ENCODE measurements at places on chromosomes 11 and 22. TPM values are rescaled to one million over a fixed set of nuclear protein-coding genes. Genes with fewer than 3 reads are reported as not detected.
A peak's percentile ranks its signal among the peaks of the same experiment; 100 is the strongest.

Gene CDCA5
- 17.3 TPM for total RNA-seq

Gene LDLRAD3
- 39.2 TPM for total RNA-seq

Gene OLFML1
- total RNA-seq, result not detected

Gene RAG2
- total RNA-seq, result not detected

Gene PRODH
- 8.4 TPM for total RNA-seq

- peaks cover 81% of the 10 kb centered on the region for H3K27me3 ChIP-seq
- H3K4me3 ChIP-seq, result no peak overlapping the region
- H3K4me1 ChIP-seq, result no peaks in the 10 kb centered on the region
- no peaks in the 10 kb centered on the region for H3K36me3 ChIP-seq
These were observed 403.6 kb downstream of the NXPE2 start for GRCh38 chr11:115081972-115082371.

- no peak overlapping the region for H3K4me3 ChIP-seq
- H3K36me3 ChIP-seq, result no peaks in the 10 kb centered on the region
- no peaks in the 10 kb centered on the region for H3K27me3 ChIP-seq
- peak overlapping the region; percentile 3 for H3K27ac ChIP-seq
These were observed 21.6 kb upstream of the PEX26 start for GRCh38 chr22:18056161-18056666.

DNA sequence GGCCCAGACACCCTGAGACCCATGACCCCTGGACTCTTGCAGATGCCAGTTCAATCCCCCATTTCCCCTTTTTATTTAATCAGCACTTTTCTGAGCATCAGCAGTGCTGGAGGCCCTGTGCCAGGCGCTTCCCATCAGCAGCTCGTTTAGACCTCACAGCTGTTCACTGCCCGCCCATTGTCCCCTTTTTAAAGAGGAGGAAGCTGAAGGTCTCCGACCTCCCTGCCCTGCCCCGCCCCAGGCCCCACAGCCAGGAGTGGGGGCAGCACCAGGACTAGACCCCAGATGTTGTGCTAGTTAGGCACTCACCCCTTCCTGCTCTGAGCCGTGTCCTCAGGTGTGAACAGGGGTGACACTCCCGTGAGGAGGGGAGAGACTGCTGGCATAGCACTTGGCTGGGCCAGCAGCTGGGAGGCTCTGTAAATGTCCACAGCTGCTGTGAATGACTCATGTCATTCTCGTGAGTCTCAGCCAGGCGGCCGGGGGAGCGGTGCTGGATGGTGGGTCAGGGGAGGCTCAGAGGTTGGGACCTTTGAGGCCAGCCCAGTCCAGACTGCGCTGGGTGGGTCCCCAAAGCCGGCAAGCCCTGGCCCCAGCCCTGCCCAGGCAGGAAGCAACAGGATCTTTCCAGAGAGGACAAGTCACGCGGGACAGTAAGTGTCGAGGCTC, 19.9 kb downstream of the EMID1 start:
- no peaks in the 10 kb centered on the region for H3K4me1 ChIP-seq
- peaks cover 7% of the 10 kb centered on the region for H3K36me3 ChIP-seq
- no peak overlapping the region for H3K4me3 ChIP-seq
- no peak overlapping the region for H3K27ac ChIP-seq
- DNase-seq, result peak; percentile 21

DNA sequence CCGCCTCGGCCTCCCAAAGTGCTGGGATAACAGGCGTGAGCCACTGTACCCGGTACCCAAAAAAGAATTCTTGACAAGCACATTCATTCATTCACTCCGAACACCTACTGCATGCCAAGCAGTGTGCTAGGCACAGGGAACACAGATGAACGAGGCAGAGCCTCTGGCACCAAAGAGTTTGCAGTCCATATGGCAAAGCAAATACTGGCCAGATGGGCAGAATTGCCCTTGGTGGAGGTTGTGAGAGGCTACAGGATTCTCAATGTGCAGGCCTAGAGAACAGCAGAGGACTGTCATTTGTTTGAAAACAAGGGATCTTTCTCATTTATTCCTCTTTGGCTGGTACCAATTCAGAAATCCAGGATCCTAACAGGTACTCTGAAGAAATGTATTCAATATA, 27.5 kb upstream of the MTCH2 start:
- no peak for DNase-seq
- no peaks in the 10 kb centered on the region for H3K36me3 ChIP-seq
- no peaks in the 10 kb centered on the region for H3K4me1 ChIP-seq
- no peaks in the 10 kb centered on the region for H3K27me3 ChIP-seq

DNA sequence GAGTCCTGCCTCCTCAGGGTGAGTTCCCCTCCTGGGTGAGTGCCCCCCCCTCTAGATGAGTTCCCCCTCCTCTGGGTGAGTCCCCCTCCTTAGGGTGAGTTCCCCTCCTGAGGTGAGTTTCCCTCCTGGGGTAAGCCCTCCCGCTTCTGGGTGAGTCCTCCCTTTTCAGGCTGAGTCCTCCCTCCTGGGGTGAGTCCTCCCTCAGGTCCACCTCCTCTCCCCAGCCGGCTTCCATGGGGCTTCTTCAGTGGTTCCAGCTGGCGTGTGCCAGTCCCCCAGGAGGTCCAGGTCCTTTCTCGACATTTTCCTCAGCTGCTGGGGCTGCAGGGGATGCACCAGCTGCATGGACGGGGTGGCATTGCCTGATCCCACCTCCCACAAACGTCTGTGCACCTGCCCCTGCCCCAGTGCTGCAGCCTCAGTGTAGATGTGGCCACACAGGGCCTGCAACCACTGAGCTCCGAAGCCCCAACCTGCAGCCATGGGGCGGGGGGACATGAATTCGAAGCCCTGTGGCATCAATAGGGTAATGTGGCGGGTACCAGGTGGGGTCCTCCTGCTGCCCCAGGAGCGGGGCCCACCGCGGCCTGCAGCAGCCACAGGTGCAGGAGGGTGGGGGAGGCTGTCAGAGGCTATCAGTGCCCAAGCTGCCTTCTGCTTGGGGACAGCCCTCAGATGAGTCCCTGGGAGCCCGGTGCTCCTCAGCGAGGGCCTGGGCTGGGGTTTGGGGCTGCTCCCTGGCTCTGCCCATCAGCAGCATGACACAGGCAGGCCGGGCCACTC, 101.3 kb upstream of the FGF3 start:
- no peak for DNase-seq
- H3K4me3 ChIP-seq, result no peak overlapping the region

DNA sequence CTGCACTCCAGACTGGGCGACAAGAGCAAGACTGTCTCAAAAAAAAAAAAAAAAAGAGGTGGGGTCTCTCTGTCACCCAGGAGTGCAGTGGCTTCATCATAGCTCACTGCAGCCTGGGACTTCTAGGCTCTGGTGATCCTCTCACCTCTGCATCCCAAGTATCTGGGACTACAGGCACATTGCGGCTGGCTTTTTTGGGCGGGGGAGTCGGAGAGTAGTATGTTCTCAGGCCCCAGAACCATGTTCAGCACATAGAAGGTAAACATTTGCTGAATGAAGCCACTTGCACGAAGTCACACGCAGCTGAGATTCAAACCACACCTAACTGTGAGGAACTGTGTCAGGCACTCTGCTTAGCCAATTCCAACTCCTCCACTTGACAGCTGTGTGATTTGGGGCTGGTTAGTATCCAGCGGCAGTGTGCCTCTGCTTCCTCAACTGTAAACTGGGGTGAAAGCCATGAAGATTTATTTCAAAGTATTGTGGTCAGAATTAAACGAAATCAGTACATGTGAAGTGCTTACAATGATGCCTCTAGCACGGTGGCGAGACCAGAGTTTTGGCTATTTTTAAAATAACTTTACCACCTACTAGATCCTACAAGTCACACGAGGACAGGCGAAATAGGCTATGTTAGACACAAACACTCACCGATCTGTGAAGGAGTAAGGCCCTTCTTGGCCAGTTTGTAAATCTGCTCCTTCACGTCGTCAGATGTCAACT, 789 bp downstream of the RPS13 start:
- DNase-seq, result no peak
- H3K27me3 ChIP-seq, result no peaks in the 10 kb centered on the region
- H3K4me1 ChIP-seq, result peaks cover 27% of the 10 kb centered on the region
- H3K4me3 ChIP-seq, result peak overlapping the region; percentile 93
- peaks cover 63% of the 10 kb centered on the region for H3K36me3 ChIP-seq
- H3K27ac ChIP-seq, result peak overlapping the region; percentile 99

DNA sequence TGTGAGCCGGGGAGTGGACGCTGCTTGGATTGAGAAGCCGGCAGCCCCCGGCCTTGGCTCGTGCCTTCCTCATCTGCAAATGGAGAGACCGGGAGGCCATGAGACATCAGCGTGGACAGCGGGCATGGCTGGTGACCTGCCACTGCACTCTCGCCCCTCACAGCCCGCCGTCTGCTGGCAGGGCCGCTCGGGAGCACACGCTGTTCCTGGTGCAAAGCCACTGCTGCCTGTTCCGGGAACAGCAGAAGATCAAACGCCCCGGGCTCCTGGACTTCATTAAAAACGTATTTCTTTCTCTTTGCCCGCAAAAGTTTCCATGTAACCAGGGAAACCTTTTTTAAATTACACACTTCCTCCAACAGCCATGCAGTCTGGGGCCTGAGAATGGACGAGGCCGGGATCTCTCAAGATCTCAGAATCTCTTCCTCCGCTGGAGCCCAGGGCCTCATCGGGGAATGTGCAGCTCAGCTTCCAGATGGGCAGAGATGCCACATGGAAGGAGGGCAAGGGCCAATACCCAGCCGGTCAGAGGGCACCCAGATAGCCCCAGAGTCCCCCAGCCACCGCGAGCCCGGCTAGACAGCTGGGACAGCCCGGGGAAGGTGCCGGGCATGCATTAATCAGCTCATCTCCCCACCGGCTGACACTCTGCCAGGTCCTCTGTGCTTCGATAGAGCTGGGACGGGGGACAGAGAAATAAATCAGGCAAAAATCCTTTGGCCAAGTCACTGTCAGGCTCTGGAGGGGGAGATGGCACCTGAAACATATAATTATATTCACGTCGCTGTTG, 62.8 kb upstream of the PRR5 start:
- H3K4me3 ChIP-seq, result no peak overlapping the region
- no peaks in the 10 kb centered on the region for H3K36me3 ChIP-seq

DNA sequence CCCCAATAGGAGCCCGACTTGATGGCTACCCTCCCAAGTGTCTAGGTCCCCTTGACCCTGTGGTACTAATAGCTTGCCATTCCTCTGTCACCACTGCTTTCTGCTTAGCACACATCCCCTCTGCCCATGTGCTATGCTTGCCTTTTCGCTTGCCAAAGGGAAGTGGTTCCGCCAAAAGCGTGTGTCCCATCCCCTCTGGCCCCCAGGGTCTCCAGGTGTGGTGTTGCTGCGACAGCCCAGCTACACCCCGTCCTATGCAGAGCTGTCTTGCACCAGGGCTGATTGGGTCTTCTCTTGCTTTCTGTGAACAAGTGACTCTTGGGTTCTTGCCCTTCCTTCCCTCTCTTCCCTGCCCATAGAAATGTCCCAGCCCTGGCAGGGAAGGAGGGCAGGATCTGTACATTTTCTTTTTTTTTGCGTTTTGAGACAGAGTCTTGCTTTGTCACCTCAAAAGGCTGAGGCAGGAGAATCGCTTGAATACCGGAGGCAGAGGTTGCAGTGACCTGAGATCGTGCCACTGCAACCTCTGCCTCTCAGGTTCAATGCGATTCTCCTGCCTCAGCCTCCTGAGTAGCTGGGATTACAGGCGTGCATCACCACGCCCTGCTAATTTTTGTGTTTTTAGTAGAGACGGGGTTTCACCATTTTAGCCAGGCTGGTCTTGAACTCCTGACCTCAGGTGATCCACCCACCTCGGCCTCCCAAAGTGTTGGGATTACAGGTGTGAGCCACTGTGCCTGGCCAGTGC, 3.9 kb downstream of the TANGO2 start:
- H3K36me3 ChIP-seq, result peaks cover 12% of the 10 kb centered on the region
- peaks cover 15% of the 10 kb centered on the region for H3K4me1 ChIP-seq
- H3K27ac ChIP-seq, result no peak overlapping the region

DNA sequence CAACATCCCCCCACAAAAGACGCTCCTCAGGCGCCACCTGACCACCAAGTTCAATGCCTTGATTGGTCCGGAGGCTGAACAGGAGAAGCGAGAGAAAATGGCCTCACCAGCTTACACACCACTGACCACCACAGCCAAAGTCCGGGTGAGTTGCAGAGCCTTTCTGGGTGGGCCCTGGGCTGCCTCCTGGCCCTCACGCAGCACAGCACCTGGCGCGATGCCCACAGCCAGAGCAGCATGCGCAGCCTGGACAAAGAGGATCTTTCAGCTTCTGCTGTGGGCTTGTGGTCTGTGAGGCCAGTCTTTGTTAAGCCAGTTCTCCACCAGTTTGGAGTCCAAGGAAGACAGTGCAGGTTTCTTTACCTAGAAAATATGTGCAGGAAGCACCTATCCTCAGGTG, 21.6 kb downstream of the CYB5R2 start:
- no peak for DNase-seq
- no peak overlapping the region for H3K4me3 ChIP-seq
- H3K36me3 ChIP-seq, result peaks cover 15% of the 10 kb centered on the region
- H3K27me3 ChIP-seq, result no peaks in the 10 kb centered on the region

DNA sequence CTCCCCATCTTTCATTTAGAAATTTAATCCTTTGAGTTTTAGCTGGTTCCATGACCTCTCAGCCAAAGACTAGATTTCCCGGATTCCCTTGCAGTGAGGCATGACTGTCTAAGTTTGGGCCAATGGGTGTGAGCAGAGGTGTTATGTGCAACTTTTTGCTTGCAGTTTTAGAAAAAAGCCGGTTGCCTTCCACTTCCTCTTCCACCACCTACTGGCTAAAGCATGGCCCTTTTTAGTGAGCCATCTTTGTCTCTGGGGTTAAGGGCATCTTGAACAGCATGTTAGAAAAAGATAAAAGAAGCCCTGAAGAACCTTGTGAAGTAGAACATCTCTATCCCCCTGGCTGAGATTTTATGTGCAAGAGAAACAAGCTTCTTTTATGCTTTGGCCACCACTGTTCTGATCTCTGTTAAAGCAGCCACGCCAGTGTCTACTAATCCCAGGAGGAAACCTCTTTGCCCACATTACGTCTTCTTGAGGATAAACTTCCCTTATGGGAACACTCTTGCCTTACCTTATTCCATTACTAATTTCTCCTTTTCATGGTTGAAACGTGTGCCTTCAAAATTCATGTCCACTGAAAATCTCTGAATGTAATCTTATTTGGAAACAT, 279.9 kb downstream of the TENM4 start:
- H3K27me3 ChIP-seq, result no peaks in the 10 kb centered on the region
- H3K36me3 ChIP-seq, result no peaks in the 10 kb centered on the region
- peaks cover 30% of the 10 kb centered on the region for H3K4me1 ChIP-seq
- H3K4me3 ChIP-seq, result no peak overlapping the region
- DNase-seq, result peak; percentile 63
- no peak overlapping the region for H3K27ac ChIP-seq

DNA sequence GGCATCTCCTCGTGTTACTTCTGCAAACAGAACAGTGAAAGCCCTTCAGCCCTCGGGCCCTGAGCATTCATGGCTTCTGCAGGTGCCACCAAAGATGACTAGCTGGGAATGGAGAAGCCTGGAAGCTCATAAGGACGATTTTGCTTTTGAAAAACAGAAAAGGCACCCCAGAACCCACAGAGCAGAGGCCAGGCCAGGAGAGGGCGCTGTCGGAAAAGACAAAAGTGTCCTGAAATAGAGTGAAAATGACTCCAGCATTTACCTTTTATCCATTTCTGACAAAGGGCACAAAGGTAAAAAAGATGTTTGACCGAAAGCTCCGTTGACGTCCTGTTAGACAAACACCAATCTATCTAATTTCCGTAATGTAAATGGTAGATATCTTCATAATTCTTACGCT, 37.6 kb downstream of the ZNF195 start:
- no peak overlapping the region for H3K4me3 ChIP-seq
- H3K27ac ChIP-seq, result no peak overlapping the region
- DNase-seq, result peak; percentile 72
- peaks cover 18% of the 10 kb centered on the region for H3K4me1 ChIP-seq
